ENCODE measurements at places on chromosomes 11 and 22. TPM values are rescaled to one million over a fixed set of nuclear protein-coding genes. Genes with fewer than 3 reads are reported as not detected.
A peak's percentile ranks its signal among the peaks of the same experiment; 100 is the strongest.

Gene OR5D18
- not detected for total RNA-seq

Gene MOGAT2
- not detected for total RNA-seq

Gene MPZL2
- not detected for total RNA-seq

Gene RAB3IL1
- total RNA-seq: 13.4 TPM

Gene RTN4RL2
- total RNA-seq: 0.17 TPM

Gene CARD10
- total RNA-seq: 1.3 TPM

Gene TMEM151A
- total RNA-seq: under 0.01 TPM

DNA sequence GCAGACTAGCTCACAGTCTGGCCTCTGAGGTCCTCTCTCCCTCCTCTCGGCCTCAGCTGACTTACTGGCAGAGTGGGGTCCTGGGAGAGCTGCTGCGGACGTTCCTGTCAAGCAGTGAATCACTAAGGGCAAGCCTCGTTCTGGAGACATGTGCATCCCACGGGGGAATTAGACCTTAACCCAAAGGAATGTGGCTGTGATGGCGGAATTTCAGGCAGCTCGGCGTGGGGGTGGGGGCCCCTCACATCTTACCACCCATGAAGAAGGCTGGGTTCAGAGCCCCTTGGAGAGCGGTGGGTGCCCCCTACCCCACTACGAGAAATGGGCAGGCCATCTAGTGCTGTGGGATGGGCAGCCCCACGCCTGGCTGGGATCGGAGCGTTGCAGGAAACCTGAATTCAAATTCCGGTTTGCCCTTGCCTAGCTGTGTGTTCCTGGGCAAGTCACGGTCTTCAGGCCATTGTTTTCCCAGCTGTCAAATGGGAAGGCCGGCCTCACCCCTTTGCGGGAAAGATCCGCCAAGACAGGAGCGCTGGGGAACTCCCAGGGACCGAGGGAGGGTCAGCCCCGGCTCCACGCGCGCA, 554 bp downstream of the LRRC32 start:
- peak; percentile 89 for DNase-seq

- no peak for DNase-seq
These were observed 15.5 kb downstream of the DCPS start for GRCh38 chr11:126319374-126319740.

DNA sequence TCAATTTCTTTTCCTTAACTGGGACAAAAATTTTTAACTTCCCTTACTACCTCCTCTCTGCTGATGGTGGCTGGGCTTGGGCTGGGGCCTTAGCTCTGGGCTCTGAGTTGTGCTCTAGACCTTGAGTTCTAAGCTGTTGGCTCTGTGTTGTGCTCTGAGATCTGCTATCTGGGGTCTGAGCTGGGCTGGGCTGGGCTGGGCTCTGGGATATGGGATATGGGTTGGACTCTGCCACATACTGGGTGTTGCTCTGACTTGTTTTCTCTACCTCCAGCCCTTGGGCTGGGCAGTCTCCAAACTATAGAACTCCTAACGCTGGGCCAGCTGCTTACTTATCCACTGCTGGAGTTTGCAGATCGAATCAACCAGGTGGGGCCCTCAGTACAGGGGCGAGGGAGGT, 41.9 kb downstream of the DNHD1 start:
- DNase-seq: no peak

GRCh38 chr11:44066732-44067141, 667 bp downstream of the ACCS start:
- peak; percentile 83 for DNase-seq

- peak; percentile 37 for DNase-seq
These were observed 301.8 kb upstream of the SORL1-AS1 start for GRCh38 chr11:121754598-121754997.

DNA sequence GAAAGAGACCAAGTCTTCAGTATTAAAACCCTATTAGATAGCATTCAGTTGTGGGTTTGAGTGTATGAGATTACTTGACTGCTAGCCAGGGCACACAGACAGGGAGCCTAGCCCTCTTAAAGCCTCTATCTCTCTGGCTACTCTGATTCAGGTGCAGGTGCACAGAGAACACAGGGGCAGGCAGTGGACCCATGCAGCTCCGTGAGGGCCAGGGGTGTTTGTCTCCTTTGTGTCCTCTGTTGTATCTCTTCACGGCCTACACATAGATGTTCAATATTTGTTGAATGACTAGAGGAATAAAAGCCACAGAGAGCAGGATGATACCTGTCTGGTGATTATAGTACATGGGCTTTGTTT, 21.5 kb upstream of the AIFM3 start:
- DNase-seq: no peak

DNA sequence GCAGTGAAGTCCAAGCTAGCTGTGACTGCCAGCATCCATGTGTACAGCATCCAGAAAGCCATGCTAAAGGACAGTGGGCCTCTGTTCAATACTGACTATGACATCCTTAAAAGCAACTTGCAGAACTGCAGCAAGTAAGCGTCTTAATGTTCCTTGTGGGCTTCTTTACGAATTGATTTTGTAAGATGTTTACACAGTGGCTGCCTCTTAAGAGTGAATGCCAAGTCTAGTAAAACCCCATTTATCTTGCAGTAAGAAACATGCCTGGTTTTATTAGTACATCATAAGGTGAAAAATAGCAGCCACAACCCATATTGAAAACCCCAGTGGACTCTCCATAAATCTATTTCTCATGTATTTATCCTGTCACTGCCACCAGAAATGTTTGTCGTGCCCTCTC, 20.5 kb downstream of the POLD3 start:
- peak; percentile 17 for DNase-seq

DNA sequence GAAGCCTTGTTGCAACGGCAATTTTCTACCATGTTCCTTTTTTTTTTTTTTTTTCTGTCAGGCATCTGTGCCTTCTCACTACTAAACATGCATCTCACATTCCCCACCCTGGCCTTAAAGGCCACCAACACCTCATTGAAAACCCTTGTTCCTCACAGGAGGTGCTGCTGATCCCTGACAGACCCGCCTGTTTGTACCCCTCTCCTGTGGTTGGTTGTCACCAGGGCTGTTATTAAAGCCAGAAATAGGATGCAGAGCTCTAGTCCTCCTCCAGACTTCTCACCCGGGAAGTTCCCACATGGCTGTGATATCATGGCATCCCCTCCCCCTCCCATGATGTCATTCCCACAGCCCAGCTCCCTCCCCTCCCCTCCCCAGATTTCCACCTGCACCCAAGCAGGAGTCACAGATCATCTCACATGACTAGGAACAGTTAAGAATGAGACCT, 302.8 kb upstream of the NCAM1 start:
- no peak for DNase-seq

DNA sequence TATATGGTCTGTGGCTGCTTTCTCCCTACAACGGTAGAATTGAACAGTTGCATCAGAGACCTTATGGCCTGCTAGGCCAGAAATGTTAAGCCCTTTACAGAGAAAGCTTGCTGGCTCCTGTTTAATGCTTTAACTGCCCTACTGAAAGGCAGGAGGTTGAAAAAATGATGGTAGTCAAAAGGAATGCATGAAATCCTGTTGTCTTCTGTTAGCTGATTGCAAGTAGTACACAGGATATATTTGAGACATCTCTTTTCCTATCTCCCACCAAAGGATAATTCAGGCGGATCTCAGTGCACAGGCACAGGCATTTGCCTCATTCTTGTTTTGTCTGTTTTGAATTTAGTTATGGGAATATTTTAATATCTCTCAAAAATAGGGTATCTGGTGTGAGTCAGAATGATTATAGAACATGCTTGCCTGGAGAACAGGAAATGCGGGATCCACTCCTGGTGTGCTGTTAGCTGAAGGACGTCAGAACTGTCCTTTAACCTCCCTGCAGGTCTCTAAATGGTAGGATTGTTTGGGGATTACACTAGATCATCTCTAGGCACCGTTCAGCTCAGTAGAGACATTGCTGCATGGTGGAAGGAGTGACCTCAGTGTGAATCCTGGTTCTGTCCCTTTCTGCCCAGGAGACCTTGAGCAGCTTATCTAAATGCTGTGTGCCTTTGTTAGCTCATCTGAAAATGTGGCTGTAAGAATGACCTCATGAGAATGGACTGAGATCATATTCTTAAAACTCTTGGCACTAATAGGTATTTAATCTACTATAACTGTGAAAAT, 49.5 kb downstream of the PACS1 start:
- peak; percentile 71 for DNase-seq

DNA sequence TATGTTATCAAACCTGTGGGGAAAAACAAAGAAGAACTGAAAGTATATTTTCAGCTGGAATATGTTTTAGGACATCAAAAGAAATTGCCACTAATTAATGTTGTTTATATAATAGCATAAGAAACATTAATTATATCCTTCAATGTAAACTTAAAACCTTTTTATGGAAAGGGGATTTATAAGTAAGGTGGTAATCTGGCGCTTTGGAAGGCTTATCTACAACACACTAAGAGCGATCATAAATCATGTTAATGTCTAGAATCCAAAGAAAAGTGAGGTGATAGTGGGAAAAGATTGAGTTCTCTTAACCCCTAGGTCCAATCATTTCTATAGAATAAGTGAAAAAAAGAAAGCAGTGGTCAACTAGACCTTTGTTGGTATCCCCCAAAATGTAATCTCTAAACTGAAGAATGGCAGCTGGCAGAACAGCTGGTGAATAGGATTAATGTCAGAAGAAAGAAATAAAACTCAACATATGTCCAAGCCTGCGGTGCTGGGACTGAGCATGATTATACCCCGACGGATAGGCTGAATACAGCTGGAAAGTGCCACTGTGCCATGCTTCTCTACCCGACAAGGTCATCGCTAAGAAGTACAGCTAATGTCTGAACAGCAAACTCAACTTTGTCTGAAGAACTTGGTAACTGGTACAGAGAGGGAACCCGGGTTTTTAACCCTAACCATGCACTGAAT, 64.0 kb downstream of the SOX6 start:
- DNase-seq: no peak

- no peak for DNase-seq
These were observed 56.2 kb downstream of the SBF1 start for GRCh38 chr22:50418624-50419023.

- no peak for DNase-seq
These were observed 100.0 kb upstream of the OR4B1 start for GRCh38 chr11:48116437-48117228.

All from fibroblast of lung (primary cell).